Caki2 (cell line): ENCODE measurements at places on chromosomes 3 and 15.

DNA sequence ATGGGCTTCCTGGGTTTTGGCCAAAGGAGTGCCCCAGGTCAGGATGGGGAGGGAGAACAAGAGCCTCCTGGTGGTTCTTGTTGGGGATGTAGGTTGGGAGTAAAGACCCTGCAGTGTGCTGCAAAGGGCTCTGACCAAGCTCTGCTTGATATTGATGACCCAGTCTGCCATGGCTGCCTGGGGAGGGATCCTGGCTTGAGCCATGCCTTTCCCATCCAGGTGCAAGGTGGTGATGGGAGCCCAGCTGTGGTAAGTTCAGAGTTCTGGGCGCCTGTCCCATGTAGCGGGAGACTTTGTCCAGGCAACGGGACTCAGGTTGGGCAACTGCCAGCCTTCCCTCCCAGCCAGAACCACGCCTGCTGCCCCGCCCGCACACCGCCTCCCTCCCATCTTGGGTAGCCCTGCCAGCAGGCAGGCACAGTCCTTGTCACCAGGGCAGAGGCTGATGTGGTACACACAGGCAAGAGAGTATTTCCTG lies 2.6 kb downstream of the GNAI2 start:
- DNase-seq, result peak; percentile 56

DNA sequence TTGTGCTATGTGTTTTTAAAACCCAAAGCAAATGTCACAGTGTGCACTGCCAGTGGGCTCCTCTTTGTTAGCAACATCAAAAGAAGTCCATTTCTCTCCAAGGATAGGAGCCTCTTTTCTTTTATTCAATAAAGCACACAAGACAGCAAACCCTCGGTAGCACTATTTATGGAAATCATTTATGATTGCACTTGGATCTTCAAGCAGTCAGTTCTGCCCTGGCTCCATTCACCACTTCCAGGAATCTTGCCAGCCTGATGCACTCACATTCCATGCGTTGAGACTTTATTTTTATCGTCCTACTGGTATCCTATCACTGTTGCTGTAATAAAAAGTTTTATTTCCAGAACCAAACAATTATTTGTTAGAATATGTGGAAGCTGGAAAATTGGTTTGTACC lies 412.1 kb downstream of the TBL1XR1 start:
- DNase-seq, result no peak

DNA sequence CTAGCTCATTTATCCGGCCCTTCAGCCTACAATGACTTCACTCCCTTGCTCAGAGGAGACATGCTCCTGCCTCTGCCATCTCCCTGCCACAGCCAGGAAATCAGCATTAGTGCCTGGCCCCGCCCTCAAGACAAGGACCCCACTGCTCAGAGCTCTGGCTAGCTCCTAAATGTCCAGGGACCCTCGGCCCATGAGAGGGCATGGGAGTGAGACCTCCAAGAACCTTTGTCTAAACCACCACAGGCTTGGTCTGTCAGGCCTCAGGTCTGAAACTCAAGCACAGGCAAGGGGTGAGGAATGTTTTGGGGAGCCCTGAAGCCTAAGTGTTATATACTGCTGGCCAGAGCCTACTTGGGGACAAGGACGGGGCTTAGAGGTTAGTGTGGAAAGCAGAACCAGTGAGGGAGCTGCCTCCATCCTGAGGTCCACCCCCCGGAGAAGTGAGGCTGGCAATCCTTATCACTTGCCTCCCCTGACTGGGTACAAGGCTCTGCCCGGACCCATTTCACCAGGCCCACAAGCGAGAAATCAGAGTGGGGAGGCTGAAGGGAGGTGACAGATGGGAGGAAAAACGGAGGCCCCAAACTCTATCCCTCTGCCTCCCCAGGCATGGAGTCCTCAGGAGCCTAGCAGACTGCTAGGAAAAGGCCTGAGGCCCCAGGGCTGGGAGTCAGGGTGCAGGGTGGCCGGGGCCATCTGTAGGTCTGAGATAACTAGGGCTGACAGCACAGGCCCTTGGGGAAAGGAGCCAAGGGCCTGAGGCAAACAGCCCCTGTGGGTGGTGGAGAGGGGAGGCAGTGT lies 18.8 kb downstream of the SHF start:
- no peak for DNase-seq

- DNase-seq, result no peak
These were observed 51.1 kb downstream of the TFG start for GRCh38 chr3:100760377-100760776.

DNA sequence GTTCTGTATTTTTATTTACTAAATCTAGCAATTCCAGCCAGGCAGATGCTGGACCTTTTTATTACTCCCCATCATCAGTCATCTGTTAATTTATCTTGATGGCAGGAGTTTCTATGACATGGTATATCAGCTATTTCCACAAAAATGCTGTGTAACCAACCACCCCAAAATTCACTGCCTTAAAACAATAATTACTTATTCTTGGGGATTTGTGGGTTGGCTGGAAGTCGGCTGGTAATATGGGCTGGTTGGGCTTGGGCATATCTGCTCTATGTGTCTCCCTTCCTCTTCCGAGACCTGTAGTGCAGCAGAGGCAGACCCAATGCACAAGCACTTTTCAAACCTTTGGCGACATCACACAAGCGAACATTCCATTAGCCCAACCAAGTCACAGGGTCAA lies 92.1 kb upstream of the UBE2E1 start:
- no peak for DNase-seq

DNA sequence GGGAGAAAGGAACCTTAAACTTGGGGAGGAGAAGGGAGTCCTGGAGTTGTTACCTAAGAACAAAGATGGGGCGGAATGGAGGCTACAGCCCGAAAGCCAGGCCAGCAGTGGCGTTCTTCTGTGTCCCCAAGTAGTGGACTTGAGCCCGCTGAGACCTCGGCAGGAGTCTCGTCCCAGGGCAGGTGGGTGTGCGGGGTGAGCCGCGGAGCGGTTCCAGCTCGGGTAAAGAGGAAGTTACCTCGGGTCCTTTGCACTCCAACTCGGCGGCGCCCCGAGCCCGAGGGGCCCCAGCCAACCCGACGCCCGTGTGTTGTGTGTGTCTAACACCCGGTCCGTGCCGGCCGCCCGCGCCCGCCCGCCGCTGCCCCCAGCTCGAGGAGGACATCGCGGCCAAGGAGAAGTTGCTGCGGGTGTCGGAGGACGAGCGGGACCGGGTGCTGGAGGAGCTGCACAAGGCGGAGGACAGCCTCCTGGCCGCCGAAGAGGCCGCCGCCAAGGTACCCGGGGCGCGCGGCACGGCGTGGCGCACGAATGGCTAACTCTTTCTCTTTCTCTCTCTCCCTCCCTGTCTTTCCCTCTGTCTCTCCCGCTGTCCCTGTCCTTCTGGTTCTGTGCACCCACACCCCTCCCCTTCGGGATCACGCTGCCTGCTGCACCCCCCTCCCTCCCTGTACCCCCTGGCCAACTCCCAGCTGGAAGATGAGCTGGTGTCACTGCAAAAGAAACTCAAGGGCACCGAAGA lies 959 bp downstream of the TPM1 start:
- no peak for DNase-seq

- DNase-seq, result no peak
These were observed 13.6 kb upstream of the TATDN2 start for GRCh38 chr3:10234526-10235230.

GRCh38 chr15:79549196-79549595 lies 117.1 kb downstream of the MINAR1 start:
- DNase-seq, result no peak
